Esophagus squamous epithelium (tissue), 5 donors: ENCODE measurements at places on chromosomes 1 and 21.

DNA sequence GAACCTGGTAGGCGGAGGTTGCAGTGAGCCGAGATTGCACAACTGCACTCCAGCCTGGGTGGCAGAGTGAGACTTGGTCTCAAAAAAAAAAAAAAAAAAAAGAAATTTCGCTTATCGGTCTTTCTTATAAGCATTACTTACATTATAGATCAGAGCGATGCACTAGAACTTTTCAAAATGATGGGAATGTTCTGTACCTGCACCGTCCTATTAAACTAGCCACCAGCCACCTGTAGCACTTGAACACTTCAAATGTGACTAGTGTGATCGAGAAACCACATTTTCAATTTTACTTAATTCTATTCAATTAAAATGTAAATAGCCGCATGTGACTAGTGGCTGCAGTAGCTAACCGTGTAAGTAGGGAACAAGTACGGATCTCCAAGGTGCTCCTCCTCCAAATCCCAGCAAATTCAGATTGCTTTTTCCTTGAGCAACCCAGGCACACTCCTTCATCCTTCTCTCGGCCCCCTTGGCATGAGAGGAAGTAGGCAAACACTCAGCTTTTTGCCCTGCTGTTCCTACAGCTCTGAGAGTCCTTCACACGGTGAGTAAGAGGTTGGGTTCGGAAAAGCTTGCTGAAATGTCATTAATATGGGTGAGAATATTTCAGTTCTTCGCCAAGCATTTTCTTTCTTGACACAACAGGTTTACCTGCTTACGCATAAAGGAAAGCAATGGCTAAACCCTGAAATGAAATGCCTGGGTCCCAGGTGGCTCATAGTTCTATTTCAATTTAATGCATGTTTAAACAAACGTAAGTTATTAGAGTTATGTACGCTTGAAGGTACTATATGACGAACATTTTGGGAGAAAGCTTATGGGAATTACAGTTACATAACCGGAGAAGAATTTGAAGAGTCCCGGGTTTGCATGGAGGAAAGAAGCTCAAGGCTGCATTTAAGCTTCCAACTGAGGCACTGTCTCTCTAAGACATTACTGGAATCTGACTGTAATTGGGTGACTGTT lies 69.5 kb upstream of the HUNK start:
- no peak for DNase-seq

GRCh38 chr1:69082312-69082711 lies 485.4 kb upstream of the LRRC7 start:
- no peak for DNase-seq

- DNase-seq: no peak
Measured at GRCh38 chr1:185581961-185582725, 152.0 kb upstream of the HMCN1 start.

- DNase-seq: no peak
Measured at GRCh38 chr1:54409156-54410142, 3.3 kb upstream of the SSBP3 start.

DNA sequence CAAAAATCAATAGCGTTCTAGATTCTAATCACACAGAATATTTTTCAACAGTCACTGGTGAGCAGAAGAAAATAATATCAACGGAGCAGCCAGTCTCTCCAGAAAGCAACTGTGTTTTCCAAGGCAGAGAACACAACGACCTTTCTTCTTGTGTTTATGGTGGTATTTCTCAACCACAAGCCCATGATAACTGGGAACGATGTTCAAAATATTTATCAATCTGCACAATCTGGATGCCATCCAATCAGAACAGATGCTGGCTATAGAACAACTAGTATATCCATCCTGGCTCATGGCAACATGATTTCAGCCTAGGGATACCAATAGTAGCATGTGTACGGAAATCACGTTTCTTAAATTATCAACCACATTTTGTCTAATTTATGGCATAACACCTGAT lies 162.7 kb upstream of the RUNX1 start:
- no peak for DNase-seq

- DNase-seq: no peak
Measured at GRCh38 chr1:89391686-89392085, 27.8 kb downstream of the GBP6 start.
